NCI-H226 (cell line): ENCODE measurements at places on chromosomes 5 and 9.

GRCh38 chr9:17600962-17601593 is 22.2 kb downstream of the SH3GL2 start:
- no peak for DNase-seq

GRCh38 chr5:160385496-160385895 is 14.4 kb downstream of the FAM200C start:
- no peak for DNase-seq

GRCh38 chr5:36661456-36662220 is 55.2 kb downstream of the SLC1A3 start:
- DNase-seq = no peak

DNA sequence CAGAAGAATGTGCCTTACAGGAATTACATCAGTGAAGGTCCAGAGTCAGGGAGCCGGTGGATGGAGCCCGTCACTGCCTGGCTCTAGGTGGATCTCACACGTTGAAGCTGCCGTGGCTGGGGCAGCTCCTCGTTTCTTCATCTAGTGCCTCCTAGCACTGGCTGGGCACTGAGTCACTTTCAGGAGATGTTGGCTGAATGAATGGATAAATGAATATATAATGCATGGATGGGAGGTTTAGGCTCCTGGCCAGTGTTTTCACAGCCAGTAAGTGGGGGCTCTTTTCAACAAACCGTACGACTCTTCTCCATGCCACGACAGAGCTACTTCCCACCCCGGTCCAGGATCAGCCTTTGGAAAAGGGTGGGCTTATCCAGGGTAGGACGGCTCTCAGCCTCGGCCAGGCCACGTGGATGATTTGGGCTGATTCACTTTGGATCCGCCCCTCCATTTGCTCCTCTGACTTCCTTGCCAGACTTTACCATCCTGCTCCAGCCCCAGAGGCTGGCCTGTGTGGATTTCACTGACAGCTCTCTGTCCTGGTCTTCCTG is 1.3 kb upstream of the SH3PXD2B start:
- DNase-seq = peak; percentile 66
